ENCODE measurements at places on chromosomes 1 and 21.

DNA sequence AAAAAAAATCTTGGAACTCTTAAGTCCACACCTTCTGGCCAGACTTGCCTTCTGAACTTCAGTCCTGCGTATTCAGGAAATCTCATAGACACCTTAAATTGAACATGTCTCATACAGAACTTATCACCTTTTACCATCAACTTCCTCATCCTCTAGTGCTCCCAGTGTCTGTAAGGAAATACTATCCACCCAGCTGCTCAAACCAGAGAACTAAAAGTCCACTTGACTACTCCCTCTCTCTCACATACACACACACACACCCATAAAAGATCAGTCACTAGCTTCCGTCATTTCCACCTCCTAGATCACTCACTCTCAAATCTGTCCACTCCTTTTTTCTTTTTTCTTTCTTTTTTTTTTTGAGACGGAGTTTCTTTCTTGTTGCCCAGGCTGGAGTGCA, 10.9 kb upstream of the CAP1 start:
- DNase-seq: no peak

GRCh38 chr1:182726912-182727311, 42.5 kb upstream of the RGS8 start:
- DNase-seq: no peak

DNA sequence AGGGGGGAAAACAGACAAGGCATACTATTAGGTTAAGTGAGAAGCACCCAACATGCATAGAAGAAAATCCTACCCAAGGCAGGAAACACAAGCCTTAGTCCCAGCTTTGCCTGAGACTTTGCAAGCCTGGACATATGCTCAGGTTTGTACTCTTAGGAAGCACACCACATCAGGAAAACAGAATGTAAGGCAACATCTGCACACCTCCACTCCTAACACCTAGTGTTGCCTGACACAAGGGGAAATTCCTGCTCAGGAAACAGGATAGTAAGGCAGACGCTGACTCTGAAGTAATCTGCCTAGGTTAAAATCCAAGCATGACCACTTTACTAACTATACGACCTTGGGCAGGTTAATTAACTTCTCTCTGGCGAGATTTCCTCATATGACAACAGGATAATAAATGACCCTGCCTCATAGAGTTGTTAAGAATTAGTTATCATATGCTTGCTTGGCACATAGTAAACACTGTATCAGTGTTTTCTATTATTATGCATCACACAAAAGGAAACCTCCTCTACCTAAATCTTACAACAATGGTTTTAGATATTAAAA, 119.8 kb downstream of the ZZZ3 start:
- DNase-seq: no peak

DNA sequence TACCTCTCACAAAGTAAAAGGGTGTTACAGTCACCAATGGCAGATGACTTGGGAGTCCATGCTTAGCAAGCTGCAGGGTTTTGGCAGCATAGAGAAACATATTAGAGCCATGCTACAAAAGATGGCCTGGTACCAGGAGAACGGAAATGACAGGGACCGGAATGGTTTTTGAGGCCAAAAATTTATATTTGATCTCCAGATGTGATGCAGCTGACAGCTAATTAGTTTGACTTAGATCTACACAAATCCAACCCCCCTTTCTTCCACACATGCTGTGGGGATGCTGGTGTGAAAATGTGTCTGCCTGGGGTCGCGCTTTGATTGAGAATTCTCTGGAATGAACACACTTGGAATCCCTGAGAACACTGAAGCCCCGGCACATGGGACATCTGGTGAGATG, 26.5 kb downstream of the SYF2 start:
- no peak for DNase-seq

DNA sequence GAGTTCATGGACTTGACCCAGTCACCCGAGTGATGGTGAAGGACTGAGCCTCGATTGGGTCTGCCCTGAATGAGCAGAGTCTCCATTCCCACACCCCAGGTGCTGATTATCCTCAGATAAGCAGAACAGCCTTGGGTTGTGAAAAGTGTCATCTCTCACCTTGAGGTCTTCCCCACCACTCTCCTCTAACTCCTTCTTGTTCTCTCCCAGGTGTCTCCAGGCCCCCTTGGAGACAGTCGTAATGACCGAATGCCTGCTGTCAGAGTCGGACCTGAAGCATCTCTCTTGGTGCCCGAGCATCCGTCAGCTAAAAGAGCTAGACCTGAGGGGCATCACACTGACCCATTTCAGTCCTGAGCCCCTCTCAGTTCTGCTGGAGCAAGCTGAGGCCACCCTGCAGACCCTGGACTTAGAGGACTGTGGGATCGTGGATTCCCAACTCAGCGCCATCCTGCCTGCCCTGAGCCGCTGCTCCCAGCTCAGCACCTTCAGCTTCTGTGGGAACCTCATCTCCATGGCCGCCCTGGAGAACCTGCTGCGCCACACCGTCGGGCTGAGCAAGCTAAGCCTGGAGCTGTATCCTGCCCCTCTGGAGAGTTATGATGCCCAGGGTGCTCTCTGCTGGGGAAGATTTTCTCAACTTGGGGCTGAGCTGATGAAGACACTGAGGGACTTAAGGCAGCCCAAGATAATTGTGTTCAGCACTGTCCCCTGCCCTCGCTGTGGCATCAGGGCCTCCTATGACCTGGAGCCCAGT, 3.4 kb downstream of the PRAMEF12 start:
- DNase-seq: no peak

GRCh38 chr1:218034468-218034867, 250.6 kb upstream of the RRP15 start:
- DNase-seq: no peak

- DNase-seq: no peak
Observed at GRCh38 chr1:7120863-7121621, 335.8 kb downstream of the CAMTA1 start.

DNA sequence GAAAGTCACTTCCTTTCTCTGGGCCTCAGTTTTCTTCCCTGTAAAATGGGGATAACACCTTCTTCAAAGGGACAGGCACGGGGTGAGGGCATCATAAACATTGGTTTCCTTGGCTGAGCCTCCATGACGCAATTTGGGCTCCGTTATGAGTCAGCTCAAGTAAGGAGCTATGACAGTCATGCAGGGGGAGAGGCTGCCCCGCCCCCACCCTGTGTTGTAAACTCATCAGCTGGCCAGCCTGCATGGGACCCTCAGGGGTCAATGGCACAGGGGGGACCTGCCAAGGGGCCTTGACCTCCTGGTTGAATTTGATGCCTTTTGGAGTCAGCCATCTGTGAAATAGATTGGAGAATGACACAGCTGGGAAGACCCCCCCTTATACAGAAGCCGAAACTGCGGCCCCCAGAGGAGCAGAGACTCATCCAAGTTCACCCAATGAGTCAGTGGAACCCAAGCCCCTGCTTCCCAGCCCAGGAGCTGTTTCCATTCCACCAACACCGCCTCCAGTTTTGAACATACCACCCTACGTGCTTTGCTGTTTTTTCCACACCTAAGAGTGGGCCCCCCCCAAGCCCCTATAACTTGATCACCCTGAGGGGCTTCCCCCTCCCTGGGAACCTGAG, 36.8 kb upstream of the RUNX3 start:
- DNase-seq: peak; percentile 91

- no peak for DNase-seq
Observed at GRCh38 chr1:206896261-206896660, 982 bp upstream of the IL24 start.

GRCh38 chr21:45138199-45139002, 64.0 kb downstream of the ADARB1 start:
- peak; percentile 87 for DNase-seq

DNA sequence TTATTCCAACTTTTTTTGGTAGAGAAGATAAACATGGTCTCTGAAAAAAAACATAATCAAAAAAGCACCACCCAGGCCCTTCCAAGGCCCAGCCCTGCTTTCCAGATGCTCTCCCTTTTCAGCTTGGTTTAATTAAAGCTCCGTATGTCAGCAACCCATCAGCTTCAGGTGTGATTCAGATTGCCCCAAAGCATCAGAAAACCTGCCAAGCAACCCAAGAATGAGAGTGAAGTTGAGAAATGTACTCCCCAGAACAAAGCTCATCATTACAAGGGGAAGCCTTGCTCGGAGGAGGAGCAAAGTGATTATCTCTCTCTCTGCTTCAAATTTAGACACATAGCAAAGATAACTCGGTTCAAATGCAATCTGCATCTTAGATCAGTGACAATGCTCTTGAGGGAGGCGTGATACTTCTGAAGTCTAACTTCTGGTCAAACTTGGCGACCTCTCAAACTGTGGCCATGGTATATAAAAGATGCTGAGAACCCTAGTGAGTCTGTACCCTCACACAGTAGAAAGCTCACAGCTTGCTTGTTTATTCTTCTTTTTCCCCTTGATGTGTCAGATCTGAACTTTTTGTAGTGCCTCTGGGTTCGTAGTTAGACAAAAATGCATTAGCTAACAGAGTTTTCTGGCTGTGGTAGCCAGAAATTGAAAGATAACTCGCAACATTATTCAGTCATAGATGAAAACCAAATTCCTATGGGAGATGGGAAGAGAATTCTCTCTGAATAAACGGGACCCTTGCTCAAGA, 63.3 kb upstream of the ZC3H11B start:
- no peak for DNase-seq

- peak; percentile 80 for DNase-seq
Observed at GRCh38 chr1:98051065-98051675, 130.3 kb upstream of the DPYD start.

GRCh38 chr21:21384977-21385376, 386.8 kb downstream of the NCAM2 start:
- DNase-seq: no peak

DNA sequence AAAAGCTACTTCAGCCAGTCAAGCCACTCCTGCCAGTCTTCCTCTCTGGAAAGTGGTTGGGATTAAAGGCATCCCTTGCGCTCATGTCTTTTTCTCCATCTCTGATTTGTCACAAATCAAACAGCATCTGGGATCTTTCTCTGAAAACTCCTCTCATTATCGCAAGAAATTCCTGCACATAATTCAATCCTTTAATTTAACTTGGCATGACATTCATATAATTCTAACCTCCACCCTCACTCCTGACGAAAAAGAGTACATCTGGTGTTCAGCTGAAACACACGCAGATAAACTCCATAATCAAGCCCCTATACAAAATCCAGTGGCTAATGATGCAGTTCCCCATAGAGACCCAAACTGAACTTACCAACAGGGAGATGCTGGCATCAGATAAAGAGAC, 19.4 kb upstream of the SLC2A5 start:
- no peak for DNase-seq

- DNase-seq: no peak
Observed at GRCh38 chr21:37452227-37452626, 85.7 kb downstream of the DYRK1A start.

GRCh38 chr1:168394858-168395257, 114.2 kb downstream of the TBX19 start:
- DNase-seq: no peak

GRCh38 chr21:34235514-34235913, 128.3 kb upstream of the KCNE2 start:
- DNase-seq: no peak

DNA sequence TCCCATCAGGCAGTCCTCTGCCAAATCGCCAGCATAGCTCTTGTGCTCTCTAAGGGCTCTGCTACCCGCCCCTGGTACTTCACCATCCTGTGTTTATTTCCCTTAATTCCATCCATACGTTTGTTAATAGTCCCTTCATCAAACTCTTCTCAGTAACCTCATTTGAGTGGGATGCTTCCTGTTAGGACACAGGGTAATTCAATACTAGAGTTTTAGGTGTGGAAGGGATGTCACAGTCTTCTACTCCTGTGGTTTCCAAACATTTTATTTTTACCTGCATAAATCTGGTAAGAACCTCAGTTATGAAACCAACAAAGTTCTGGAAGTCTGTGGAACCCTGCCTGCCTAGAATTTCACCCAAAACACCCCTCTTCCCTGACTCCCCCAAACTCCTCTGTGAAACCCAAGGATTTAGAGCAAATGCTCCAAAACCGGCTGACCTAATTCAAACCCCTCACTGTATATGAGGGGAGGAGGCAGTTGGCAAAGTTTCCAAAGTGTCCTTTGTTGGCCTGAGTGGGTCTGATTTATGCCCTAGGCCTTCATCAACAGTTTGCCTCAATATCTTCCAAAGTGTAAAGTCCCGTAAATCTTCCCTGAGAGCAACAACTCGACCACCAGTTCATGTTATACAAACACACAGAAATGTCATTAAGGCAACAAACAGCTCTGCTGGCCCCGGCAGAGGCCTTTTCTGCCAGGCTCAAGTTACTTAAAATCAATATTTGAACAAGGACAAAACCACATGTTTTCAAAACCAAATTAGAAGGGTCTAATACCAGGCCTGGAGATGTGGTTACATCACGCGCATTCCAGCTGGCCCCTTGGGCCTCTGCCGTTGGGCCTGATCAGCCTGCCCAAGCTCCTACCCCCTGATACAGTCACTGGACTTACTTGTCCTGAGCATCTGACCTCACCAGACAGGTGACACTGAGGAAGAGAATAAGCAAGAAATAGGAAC, 82.4 kb upstream of the FGGY start:
- no peak for DNase-seq

- DNase-seq: no peak
Observed at GRCh38 chr21:27831177-27831576, 864.3 kb upstream of the ADAMTS5 start.

DNA sequence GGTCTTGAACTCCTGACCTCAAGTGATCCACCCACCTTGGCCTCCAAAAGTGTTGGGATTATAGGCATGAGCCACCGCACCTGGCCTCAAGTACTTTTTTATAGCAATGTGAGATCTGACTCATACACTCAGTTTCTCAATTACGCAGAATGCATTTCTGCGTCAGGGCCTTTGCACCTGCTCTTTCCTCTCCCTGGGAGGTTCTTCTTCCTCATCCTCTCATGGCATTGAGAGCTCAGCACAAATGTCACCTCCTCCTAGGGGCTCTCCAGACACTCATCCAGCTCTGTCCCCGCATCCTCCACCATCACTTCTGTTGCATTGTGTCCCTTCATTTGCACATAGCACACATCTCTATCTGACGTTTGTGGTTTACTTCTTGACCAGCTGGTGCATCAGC, 418.8 kb downstream of the PTPRU start:
- no peak for DNase-seq

- DNase-seq: no peak
Observed at GRCh38 chr1:2322065-2322571, 69.2 kb downstream of the MORN1 start.

DNA sequence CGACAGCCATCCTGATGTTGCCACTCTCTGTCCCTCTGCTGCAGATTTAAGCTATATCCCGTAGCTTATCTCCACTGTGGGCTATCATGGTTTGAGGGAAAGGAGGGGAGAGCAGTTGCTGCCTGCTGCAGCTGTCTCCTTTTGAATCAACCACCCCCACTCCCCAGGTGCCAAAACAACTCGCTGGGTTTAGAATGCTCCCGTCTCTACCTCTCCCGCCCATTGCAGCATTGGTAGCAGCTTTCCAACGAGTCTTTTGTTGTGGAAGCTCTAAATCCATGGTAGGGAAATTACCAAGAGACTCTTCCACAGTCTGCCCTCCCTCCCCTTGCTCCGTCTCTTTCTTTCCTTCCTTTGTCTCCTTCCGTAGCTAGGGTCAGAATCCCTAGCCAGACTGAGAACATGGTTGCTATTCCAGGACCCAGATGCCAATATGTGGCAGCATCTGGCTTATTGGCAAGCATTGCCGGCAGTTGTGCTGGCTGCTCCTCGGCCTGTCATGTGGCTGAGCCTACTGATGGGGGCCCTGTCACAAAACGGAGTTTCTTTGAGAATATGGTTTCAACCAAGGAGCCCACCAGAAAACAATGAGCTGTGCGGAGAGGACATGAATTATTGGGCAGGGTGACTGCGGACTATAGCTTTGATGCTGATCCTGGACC, 230.7 kb downstream of the RPS6KC1 start:
- no peak for DNase-seq
